ENCODE measurements at places on chromosomes 5 and 9.

DNA sequence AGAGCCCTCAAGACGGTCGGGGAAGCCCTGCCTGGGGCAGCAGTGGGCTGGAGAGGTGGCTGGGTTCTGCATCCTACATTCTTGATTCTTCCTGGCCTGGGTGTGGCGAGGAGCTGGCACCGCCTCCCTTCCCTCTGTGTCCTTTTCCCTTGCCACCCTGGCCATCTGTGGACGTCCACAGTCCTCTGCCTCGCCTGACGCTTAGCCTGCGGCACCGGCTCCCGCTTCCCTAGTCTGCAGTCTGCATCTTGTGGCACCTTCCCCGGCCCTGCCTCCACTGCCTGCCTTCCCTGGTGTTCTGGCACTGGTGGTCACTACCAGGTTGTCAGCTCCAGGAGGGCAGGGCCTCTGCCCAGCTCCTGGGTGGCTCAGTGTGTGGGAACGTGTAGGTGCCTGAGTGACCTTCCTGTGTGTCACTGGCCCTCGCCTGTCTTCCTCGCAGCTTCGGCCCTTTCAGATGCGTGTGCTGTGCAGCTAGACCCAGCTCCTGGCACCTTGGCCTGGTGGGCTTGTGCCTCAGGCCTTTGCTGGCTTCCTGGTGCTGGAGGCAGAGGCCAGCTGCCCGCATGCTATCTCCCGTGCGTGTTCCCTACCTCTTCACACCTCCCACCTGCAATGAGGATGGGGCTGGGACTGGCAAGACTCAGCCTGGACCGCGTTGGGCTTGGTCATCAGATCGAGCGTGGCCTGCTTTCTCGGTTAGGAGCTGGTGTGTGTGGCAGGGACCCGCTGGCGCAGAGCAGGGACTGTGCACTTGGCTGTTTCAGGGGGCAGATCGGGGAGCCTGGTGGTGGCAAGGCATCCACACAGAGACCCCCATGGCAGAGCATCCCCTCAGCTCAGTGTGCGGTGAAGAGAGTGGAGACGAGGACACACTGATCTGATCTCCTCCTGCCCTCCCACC, 20.9 kb downstream of the TRAF2 start:
- DNase-seq, result no peak

GRCh38 chr5:165829504-165829903, 2324.1 kb downstream of the MAT2B start:
- no peak for DNase-seq

DNA sequence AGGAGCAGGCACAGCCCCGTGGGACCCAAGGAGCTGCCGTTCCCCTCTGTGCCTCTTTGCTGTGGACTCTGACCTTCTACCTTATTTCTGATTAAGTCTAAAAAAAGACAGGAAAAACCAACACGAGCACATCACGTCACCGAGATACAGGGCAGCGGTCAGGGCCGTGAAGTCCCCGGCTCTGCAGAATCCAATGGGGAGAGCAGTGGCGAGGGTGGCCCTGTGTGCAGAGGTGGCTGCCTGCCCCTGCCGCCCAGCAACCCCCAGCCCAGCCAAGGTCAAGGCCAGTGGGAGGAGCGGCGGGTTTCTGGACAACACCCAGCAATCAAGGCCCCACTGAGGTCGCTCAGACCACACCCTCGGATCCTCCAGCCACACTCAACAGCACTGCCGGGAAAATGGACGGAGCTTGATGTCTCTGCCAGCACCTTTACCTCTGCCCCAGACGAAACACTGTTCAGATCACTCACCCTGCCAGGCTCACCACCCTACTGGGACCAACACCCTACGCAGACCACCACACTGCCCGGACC, 32.7 kb upstream of the SLC9A3 start:
- no peak for DNase-seq

- DNase-seq, result peak; percentile 94
Observed at GRCh38 chr9:85940832-85941621, at the start of gene NAA35. TSS of gene NAA35 (plus strand) at chr9:85941146. CDS start at chr9:85942160, 1,014 bp downstream.

DNA sequence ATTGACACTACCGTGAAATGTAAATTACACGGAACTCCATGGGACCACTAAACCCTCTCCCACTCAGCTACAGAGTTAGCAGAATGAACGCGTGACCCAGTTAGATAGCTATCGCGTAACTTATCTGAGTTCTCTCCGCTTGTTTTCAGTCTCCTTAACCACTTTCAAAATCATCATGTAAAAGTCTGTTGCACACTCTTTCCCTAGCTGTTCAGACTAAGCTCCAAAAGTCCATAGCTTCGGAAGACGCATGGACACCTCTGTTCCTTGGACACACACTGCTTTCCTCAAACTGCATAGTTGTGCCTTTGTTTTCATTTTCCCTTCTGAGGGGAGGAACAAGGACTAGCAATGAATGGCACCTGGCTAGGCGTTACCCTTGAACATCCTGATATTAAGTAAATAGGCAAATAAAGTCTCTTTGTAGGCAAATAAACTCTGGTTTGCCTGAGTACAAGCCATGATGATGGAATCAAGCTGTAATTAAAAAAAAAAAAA, 83.3 kb downstream of the DAPK1 start:
- DNase-seq, result no peak

DNA sequence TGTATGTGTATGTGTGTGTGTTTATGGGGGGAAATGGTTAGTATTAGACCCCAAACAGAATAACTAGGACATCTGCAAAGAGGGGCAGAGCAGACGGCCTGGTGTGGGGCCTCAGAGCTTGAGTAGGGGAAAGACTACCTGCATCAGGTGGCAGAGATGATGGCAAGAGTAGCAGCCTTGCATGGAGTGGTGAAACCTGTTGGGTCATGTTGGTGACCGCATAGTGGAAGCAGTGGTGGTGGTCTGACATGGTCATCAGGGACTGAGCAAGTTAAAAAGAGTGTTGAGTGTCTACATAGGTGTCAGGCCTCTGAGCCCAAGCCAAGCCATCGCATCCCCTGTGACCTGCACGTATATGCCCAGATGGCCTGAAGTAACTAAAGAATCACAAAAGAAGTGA, 153.2 kb downstream of the FGF10 start:
- no peak for DNase-seq

DNA sequence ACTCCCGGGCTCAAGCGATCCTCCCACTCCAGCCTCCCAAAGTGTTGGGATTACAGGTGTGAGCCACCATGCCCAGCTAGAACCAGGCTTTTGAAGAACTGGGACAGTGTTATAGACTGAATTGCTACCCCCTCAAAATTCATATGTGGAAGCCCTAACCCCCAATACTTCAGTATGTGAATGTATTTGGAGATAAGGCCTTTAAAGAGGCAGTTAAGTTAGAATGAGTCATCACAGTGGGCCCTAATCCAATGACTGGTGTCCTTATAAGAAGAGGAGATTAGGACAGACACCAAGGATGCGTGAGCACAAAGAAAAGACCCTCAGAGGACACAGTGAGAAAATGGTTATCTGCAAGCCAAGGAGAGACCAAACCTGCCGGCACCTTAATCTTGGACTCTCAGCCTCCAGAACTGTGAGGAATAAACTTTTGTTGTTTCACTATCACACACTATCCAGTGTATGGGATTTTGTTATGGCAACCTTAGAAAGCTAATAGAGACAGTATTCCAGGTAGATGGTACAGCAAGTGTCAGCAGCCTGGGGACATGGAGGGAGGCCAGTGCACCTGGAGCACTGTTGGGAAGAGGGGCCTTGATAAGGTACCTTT, 31.4 kb upstream of the ERGIC1 start:
- DNase-seq, result no peak

- DNase-seq, result no peak
Observed at GRCh38 chr5:59337240-59337639, 556.3 kb downstream of the PDE4D start.

All from stimulated activated CD8-positive, alpha-beta memory T cell treated with anti-CD3 and anti-CD28 coated beads, Interleukin-15, amount 100 ng/mL, for 24 hours (primary cell).